NCI-H2029 treated with DMSO at 0.1 percent for 48 hours (cell line): ENCODE measurements at places on chromosomes 7 and 10.

DNA sequence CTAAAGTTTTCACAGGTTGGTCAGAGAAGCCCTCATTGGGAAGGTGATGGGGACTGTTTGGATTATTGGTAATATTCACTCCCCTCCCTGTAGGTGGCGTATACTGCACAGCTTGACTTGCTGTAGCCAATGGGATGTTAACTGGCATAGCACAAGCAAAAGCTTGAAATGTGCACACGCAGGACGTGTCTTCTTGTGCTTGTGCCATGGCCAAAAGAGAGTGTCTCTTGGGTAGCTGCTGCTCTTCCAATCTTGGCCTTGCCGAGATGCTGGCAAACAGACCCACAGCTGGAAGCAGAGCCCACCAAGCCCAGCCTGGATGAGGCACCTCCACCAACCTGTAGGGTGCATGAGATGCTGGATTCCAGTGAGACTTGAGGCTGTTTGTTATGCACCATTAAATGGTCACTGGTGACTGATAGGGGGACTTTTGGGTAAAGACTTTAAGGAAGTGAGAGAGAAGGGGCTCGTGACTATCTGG is 266.0 kb downstream of the GRID1 start:
- no peak for DNase-seq

GRCh38 chr10:21888959-21889358 is 114.6 kb downstream of the DNAJC1 start:
- DNase-seq, result no peak

DNA sequence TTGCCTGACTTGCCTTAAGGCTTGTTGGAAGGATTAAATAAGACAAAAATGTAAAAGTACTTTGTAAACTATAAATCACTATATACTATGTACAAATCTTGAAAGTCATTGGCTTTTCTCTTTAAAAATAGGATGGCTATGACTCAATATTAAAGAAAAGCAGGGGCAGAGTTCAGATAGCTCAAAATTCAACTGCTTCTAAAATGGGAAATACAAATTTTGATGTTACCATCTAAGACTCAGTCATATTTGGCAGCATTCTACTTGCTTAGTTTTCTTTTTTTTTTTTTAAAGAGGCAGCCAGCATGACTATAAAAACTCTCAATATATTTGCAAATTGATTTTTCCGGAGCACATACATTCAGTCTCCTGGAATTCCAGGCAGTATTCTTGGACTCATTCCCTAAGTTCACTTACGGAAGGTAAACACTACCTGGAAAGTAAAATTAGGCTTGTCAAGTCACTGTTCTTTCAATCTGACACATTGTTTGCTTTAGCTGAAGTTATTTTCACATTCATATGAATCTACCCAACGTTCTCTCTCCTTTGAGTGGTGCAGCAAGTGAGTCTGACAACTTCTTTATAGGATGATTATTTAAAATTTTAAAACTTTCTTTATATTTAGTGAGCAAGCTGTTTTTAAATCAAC is 133.8 kb upstream of the CCDC6 start:
- no peak for DNase-seq

- no peak for DNase-seq
These were observed 22.5 kb downstream of the ST8SIA6 start for GRCh38 chr10:17431871-17432311.

- no peak for DNase-seq
These were observed 178.0 kb downstream of the JAZF1 start for GRCh38 chr7:28002638-28003037.

DNA sequence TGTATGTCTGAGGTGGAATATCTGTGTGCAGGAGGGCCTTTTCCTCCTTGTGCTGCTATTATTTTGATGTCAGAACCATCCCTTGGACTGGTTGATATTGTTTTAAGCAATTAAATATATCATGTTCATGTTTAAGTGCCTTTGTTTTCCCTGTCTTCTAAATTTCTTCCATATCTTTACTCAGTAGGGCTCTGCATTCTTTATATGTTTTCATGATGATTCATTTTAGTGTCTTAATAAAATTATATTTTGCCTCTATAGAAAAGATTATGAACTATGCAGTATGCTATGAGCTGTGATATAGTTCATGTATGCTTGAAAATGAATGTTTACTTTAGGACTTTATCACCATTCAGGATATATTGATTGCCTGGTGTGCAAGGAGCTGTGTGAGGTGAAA is 34.8 kb downstream of the AHR start:
- DNase-seq, result no peak

DNA sequence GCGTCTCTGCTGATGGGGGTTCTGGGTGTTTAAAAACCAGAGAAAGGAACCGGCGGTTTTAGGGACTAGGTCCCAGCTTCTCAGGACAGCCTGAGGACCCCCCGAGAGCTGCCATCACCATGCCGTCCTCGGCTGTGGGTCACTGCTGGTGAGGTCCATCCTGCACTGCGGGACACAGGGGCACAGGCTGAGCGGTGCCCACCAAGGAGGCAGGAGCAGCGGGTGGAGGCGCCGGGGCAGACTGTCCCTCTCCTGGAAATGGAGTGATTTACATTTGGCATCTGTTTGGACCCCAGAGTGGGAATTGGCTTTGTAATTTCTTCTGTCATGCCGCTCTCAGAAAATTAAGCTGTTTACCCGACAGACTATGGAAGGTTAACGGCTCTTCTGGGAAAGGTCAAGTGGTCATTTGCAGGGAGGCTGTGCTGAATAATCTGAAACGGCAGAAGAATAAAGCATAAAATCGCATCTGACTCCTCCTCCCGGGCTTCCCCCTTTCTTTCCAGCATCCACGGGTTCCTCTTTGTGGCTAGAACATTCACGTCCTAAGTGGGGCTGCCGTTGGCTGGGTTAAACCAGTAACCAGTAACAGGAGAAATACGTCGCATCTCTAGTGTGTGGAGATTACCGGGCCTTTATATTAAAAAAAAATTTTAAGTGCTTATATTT is 31.7 kb downstream of the LHPP start:
- peak; percentile 55 for DNase-seq

GRCh38 chr7:17580856-17581255 is 282.4 kb downstream of the AHR start:
- DNase-seq, result no peak

DNA sequence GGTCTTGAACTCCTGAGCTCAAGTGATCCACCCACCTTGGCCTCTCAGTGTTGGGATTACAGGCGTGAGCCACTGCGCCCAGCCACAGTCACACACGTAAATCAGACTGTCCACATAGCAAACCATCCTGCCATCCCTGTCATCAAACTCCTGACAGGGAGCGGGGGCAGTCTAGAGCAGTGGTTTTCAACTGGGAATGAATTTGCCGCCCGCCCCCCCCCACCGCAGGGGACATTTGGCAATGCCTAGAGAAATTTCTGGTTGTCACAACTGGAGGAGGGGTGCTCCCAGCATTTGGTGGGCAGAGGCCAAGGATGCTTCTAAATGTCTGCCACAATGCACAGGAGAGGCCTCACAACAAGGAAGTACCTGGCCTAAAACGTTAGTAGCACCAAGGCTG is 24.1 kb downstream of the CAMK2G start:
- no peak for DNase-seq

- DNase-seq, result no peak
These were observed 253.7 kb downstream of the PTEN start for GRCh38 chr10:88116971-88117626.

DNA sequence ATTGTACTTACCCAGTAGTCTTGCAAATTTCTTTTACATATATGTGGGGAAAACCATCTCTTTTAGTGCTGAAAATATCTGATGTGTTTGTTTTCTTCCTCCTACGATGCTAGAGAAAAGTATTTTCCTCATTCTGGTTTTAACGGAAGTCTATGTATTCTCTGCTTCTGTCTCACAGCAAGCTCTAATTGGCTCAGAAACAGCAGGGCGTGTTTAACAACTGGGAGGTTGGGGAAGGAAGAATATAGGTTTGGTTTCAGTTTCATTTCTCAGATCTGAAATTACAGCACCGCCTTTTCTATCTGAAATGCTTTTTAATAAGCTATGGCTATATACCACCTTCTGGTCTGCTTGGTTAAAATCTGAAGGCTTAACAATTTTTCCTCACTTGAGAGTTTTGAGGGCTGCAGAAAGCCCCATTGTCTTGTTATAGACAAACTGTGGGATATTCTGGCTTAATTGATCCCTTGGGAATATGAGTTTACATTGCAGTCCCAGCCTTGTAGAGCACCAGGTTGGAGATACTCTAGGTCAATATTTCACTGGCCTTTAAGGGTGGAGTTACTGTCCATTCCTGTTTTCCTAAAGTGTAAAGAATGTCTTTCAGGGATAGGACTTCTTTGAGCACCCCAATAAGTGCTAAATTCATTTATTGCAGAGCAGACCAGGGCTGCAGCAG is at the start of gene SAMD9:
SAMD9 (minus strand) TSS at position 128 of the 679 bp plus-strand sequence. CDS start 11,882 bp downstream, outside the sequence.
- peak; percentile 84 for DNase-seq

DNA sequence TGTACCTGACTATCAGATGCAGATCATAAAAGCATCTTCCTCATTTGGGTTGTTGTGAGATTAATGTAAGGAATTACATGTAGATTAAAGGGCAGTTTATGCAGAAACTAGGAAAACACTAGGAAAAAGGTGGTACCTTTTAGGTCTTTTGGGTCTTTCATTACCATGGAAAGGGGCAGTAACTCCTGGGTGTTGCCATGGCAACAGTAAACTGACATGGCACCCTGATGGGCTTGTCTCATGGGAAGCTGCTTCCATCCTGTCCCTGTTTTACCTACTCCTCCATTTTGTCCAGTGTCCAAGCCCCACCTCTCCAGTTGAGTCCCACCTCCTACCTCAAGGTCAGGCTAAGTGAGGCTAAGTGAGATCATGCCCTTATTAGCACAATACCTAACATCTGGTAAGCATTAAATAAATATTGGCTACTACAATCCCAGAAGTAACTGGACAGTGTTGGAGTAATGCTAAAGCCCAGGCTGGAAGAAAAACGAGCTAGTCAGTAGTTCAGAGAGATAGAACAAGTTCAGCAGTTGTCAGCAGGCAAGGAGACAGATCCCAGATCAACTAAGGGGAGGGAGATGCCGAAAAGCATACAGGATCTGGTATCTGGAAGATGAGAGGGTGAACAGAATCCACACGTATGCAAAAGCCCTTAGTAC is 240.0 kb upstream of the AUTS2 start:
- peak; percentile 8 for DNase-seq

GRCh38 chr7:141992688-141993087 is 3.0 kb upstream of the MGAM start:
- DNase-seq, result no peak

DNA sequence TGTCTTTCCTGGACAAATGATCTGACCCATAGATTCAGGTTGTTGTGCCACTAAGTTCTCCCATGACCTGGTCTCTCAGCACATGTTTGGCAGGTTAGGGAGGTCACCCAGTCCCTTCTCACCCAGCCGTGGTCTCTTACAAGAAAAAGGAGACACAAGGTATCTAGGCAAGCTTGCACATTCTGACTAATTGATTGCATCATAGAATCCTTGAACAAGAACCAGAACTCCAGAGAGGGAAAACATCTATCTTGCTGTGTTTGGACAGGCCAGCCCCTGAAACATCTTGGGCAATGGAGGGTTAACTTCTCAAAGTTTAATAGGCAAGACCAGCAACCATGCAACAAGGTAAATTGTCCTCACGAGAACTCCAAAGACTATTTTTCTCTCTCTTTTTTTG is 8.5 kb upstream of the HK1 start:
- DNase-seq, result no peak

- no peak for DNase-seq
These were observed 488.0 kb upstream of the SEMA3A start for GRCh38 chr7:84682543-84682942.

DNA sequence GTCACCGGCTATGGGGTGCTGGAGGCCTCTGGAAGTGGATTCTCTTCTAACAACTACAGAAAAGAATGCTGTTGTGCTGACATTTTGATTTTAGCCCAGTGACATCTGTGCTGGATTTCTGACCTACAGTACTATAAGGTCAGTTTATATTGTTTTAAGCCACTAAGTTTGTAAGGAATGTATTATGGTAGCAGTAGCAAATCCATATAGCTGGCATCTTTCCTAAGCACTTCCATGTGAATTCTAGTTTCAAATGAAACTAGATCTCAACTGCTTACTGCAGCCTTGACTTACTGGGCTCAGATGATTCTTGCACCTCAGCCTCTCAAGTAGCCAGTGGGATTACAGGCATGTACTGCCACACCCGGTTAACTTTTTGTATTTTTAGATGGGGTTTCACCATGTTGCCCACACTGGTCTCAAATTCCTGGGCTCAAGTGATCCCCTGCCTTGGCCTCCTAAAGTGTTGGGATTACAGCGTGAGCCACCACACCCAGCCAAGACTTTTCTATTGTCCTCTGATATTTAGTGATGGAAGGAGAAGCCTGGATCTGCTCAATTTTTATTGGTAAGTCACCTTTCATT is 414.0 kb downstream of the PHTF2 start:
- DNase-seq, result no peak

- DNase-seq, result no peak
These were observed 154.2 kb downstream of the VWC2 start for GRCh38 chr7:49927631-49928030.

DNA sequence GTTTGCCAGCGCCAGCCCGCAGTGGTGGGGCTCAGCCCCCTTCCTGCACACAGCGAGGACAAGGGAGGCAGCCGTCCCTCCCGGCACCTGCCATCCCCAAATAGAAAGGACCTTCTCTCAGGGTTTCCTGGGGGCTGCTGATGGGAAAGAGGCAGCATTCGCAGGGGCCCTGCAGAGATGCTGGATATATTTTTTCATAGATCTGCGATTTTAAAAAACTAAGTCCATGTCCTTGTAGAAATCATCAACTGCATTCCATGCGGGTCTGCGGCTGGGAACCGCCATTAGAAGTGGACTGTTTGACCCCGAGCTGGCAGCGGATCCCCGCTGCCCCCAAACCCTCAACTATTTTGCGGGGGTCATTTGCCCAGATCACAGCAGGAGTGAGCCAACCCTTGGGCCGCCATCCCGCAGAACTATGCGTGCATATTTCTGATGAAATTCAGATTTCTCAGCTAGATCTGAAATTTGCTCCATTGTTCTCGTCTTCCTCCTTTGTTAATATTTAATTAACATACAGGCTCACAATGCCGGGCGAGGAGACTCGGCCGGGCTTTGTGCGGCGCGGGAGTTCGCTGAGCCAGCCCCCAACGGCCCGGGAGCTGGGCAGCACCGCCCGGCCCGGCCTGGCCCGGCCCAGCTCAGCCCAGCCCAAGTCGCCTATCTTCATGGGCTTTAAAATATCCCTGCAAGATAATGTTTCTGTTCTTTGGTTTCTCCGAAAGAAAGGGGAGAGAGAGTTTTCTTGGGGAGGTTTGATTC is 2.0 kb downstream of the EN2 start:
- no peak for DNase-seq

DNA sequence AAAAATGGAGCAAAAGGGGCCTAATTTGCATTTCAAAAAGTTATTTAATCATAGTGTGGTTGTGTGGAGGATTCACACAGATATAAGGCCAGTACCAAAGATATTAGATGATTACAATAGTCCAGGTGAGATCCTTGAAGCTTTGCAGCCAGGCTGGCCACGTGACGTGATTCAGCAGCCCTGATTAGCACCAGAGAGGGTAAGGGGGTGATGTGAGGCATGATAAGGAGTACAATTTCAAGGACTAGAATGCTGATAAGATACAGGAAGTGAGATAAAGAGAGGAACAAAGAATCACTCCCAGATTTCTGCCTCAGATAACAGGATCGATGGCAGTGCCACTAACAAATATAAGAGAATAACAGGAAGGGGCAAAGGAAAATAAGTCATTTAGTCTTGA is 108.4 kb upstream of the PALS2 start:
- DNase-seq, result no peak

- DNase-seq, result no peak
These were observed 41.2 kb downstream of the LRRC18 start for GRCh38 chr10:48898426-48898825.
